Activated CD8-positive, alpha-beta memory T cell treated with anti-CD3 and anti-CD28 coated beads for 4 hours (primary cell): ENCODE measurements at places on chromosomes 2 and 18.
A peak's percentile ranks its signal among the peaks of the same experiment; 100 is the strongest.

GRCh38 chr2:148887350-148888002, 12.4 kb downstream of the KIF5C start:
- no peak for DNase-seq

- no peak for DNase-seq
Measured at GRCh38 chr2:223697892-223698645, 95.9 kb upstream of the SCG2 start.

DNA sequence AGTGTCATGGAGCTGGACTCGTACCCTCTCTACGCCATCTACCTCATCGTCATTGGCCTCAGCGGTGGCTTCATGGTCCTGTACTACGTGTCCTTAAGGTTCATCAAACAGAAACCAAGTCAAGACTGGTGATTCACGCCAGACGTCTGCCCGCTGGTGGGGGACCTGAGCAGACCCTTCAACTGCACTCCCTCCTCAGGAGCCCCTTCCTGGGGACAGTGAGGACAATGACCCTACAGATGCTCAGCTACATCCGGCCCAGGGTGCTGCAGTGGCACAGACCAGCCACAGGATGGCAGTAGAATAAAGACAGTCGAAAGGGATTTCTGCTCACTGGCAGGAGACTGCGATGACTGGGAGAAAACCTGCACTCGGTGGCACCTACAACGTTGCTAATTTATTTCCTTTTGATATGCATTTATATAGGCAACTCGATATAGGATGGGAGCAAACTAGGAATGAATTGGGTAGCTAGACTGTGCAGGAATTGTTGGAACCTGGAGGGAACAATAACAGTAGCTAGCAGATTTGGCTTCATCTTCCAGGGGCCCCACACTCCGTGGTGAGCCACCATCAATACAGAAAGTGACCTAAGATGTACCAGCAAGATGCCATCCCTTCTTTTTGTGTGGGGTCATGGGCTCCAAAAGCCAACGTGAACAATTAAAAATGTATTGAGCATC, 39.2 kb downstream of the ABCG8 start:
- DNase-seq, result peak; percentile 14

DNA sequence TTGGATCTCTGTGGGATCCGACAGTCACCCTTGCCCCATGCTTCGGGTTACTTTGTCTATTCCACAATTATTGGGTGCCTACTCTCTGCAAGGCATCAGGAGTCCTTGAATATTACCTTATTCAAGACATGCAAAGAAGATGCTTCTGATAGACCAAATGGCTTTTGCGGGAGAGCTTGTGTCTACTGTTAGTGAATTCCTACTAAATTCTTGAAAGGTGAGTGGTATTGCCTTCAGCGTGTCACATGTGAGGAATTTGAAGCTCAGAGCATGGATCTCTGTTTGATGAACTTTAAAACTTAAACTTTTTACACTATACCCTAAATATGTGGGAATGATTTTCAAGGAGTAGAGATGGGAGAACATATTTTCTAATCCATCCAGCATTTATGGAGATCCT, 184.4 kb downstream of the LTBP1 start:
- no peak for DNase-seq

DNA sequence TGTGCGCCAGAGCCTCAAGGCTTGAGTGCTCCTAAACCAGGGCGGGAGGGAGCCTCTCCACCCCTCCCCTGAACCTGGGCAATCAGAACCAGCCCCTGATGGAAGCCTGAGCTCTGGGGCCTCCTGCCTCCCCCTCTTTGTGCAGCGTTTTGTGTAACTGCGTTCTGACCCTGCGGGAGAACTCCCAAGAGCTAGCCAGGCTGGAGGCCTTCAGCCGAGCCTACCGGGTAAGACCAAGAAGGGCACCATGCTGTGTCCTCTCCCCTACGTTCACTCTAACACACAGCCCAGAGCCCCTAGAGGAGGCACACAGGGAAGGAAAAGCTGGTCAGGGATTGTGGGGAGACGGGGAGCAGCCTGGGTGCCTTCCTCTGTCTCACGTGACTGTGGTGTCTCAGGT, 108.0 kb downstream of the PLB1 start:
- no peak for DNase-seq

DNA sequence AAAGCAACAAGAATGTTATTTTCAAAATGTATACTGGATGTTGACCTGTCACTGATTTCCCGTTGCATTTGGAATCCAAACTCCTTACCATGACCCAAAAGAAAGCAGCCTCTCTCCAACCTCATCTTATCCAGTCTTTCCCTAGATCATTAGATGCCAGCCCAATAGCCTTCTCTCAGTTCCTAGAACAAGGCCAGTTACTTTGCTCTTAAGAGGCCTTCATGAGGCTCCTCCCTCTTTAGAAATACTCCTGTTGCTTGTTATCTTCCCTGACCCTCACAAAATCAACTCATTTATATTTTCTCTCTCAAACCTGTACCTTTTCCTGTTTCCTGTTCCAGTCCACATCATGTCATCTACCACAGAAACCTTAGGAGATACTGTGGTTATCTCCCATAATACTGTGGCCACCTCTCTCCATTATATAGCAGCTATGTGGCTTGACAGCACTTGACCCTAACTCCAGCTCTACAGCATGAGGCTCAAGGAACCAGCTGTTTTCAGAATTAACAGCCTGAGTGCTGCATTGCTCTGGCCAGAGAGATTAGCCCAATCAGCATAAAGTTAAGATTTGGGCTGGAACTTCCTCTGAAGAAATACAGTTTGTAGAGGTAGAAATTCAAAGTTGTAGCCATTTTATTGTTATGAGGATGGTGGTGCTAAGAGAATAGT, 22.8 kb downstream of the SRBD1 start:
- no peak for DNase-seq

- no peak for DNase-seq
Measured at GRCh38 chr18:55038162-55038561, 78.9 kb upstream of the CCDC68 start.

- DNase-seq, result no peak
Measured at GRCh38 chr18:25230658-25231326, 121.2 kb downstream of the ZNF521 start.

DNA sequence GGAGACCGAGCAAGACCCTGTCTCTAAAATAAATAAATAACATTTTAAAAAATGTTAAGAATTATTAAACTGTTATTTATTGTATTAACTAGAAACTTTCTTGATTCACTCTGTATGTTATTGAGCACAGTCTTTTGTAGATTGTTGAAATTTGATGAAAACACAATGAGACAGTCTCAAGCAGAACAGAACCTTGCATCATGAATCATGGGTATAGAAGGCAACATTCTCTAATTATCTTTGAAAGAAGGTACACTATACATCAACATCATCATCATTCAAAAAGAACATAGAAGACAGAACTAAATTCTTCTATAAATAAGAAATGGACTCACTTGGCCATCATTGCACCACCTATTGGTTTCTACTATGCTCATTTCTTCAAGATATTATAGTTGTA, 67.7 kb downstream of the SLC8A1 start:
- no peak for DNase-seq

GRCh38 chr2:112118148-112118547, 20.0 kb upstream of the FBLN7 start:
- DNase-seq, result no peak

- DNase-seq, result no peak
Measured at GRCh38 chr2:134441153-134441863, 187.4 kb downstream of the MGAT5 start.

DNA sequence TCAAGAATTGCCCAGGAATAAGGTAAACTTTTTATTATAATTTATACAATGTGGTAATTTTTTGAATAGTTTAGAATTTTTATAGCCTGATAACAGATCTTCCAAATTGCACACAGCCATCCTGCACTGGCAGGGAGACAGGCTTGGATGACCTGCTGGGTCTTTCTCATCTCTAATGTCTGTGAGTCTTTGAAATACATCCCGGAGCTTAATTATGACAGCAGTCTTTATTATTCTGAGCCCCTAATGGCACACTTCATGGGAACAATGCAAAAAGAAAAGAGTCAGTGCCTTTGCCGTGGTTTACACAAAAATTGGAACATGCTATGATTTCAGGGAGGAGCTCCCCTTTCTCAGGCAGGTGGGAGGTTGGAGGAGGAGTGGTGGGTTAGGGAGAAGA, 71.0 kb downstream of the TMEM182 start:
- no peak for DNase-seq

DNA sequence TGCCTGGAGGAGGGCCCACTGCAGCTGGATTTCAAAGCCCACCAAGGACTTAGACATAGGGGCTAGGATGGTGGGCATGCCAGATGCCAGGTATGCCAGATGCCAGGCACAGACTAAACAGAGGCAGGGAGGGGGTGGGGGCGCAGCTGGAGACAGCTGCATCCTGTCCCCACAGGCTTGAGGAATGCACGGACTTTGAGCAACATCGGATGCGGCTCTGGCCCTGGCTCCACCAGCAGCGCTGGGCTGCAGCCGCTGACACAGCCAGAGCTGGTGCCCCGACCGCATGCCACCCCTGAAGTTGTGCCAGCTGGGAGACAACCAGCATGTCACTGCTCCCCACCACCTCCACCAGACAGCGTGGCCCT, 39.5 kb downstream of the AQP12A start:
- DNase-seq, result no peak

DNA sequence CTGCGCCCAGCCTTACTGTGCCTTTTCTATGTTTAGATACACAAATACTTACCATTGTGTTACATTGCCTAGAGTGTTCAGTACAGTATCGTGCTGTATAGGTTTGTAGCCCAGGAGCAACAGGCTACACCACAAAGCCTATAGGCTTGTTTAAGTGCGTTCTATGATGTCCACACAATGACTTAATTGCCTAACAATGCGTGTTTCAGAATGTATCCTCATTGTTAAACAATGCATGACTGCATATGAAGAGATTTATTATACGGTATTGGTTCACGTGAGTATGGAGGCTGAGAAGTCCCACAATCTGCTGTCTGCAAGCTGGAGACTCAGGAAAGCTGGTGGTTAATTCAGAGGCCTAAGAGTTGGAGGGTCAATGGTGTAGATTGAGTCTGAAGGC, 46.1 kb upstream of the MGAT4A start:
- no peak for DNase-seq

GRCh38 chr2:234951664-234952269, at the start of gene SH3BP4:
Gene SH3BP4 (plus strand): TSS chr2:234952017. CDS start chr2:235035003, 82,986 bp downstream.
- DNase-seq, result peak; percentile 4

DNA sequence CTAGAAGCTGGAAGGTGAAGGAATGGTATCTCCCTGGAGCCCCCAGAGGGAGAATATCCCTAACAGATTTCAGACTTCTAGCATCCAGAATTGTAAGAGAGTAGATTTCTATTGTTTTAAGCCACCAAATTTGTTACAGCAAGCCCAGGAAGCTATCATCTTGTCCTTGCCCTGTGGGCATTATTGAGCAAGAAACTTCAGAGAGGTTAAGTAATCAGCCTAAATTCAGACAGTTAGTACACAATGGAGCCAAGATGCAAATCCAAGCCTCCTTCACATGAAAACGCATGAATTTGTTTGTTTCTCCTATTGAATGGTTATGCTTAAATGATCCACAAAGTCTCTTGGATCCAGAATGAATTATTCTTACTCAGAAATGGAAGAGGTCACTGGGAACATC, 55.2 kb upstream of the TRIB2 start:
- no peak for DNase-seq

DNA sequence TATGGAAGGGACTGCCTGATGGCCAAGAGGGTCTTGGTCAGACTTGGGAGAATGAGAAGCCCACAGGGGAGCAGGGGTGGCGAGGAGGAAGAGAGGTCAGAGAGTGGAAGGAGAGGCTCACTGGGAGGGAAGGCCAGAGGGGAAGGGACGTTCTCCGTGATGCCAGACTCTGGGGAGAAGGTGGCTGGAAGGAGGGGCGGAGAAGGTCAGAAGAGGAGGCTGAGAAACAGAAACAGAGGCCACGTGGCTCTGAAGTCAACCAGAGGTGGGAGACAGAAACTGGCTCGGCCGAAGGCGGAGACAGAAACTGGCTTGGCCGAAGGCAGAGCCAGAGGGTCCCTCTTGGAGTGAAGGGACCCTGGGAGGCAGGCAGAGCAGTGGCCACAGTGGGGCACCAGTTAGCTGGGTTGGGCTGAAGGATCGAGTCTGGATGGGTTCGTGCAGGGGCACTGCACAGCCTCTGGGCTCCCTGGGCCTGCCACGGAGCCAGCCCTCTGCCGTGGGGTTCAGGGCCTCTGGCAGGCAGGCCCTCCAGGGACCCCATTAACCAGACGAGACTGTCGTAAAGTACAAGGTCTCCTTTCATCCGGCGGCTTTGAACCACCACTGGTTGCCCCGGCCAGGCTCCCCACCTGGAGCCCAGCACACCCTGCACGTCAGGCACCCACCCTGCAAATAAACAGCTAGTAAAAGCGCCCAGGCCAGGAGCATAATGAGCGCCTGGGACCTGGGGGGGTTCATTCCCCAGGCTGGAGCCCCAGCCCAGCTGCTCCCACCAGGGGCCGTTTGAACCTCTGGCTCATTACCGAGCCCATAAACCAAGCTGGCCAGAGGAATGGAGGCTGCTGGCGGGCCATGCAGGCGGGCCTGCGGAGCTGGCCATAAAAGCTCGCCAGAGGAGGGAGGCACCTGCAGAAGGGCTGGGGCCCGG, 218.8 kb downstream of the DYSF start:
- DNase-seq, result no peak

DNA sequence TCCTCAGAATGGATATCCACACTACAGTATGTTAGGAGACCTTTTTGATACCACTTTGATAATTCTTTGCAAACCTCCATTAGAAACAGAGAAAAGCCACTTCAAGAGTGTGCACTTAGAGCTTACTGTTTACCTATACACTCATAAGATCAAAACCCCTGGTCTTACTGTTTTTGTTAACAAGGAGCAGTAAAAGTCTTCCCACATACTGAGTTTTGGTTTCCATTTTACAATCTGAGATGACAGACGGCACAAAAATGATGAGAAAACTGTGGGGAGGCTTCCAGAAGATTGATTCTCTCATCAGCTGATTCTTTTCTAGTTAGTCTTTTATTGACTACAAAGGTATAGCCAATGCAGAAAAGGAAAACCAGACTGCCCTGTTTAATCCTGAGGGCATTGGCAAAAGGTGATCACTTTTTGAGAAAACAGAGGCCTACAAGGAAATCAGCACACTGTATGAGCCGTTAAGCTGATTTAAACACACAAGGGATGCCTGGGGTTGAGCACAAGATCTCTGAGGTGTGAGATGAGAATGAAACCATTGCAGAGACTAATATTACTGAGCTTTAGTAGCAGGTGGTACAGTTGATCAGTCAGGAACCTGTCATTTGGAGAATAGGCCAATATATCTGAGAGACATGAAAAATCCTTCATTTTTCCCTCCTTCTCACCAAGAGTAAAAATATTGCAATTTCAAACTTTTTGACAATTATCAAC, 368.6 kb downstream of the GRB14 start:
- no peak for DNase-seq

GRCh38 chr18:56652802-56653201, 1.6 kb downstream of the WDR7 start:
- no peak for DNase-seq
